GM12891 (cell line): ENCODE measurements at places on chromosomes 2 and 18.

GRCh38 chr2:66032226-66032775 lies 402.6 kb upstream of the MEIS1 start:
- no peak for DNase-seq

DNA sequence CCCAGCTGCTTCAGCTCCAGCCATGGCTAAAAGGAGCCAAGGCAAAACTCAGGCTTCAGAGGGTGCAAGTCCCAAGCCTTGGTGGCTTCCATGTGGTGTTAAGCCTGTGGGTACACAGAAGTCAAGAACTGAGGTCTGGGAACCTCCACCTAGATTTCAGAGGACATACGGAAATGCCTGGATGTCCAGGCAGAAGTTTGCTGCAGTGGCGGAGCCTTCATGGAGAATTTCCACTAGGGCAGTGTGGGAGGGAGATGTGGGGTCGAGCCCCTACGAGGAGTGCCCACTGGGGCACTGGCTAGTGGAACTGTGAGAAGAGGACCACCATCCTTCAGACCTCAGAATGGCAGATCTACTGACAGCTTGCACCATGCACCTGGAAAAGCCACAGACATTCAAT lies 76.1 kb upstream of the KCTD1 start:
- DNase-seq: no peak

- DNase-seq: no peak
These were observed 25.7 kb upstream of the ASB18 start for GRCh38 chr2:236289766-236290462.

GRCh38 chr2:140338795-140339194 lies 1558.6 kb upstream of the NXPH2 start:
- DNase-seq: no peak

DNA sequence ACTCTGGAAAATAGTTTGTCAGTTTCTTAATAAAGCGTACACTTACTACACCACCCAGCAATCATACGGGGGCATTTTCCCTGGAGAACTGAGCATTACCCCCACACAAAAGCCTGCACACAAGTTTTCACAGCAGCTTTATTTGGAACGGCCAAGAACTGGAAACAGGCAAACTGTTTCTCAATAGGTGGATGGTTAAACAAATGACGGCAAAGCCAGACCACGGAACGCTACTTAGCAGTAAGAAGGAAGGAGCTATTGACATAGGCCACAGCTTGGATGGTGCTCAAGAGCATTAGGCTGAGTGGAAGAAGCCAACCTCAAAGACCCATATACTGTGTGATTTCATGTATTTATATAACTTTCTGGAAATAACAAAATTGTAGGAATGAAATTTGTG lies 9.0 kb downstream of the MALL start:
- DNase-seq: no peak

GRCh38 chr2:206086716-206087350 lies 859 bp upstream of the INO80D start:
- no peak for DNase-seq

DNA sequence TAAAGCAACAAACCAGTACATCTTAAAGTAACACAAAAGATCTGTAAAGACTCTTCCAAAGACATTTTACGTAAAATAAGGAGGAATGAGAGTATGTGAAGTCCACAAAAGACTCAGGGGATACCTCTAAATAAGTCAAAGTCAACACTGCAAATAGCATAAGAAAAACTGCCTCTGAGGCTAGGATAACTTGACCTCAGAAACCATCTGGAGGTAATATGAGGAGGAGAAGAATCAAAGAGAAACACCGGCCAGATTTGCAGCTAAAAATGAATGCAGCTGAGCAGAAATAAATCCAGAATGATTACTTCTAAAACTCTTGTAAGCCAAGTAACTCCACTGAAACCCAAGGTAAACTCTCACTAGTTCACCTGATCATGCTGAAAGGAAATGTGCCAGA lies 52.2 kb upstream of the ERMN start:
- no peak for DNase-seq

- DNase-seq: no peak
These were observed 210.5 kb upstream of the HDAC4 start for GRCh38 chr2:239611222-239611795.

- DNase-seq: no peak
These were observed 68.9 kb upstream of the THOC1 start for GRCh38 chr18:336713-337112.

GRCh38 chr2:175293776-175294175 lies 112.3 kb upstream of the ATP5MC3 start:
- no peak for DNase-seq

DNA sequence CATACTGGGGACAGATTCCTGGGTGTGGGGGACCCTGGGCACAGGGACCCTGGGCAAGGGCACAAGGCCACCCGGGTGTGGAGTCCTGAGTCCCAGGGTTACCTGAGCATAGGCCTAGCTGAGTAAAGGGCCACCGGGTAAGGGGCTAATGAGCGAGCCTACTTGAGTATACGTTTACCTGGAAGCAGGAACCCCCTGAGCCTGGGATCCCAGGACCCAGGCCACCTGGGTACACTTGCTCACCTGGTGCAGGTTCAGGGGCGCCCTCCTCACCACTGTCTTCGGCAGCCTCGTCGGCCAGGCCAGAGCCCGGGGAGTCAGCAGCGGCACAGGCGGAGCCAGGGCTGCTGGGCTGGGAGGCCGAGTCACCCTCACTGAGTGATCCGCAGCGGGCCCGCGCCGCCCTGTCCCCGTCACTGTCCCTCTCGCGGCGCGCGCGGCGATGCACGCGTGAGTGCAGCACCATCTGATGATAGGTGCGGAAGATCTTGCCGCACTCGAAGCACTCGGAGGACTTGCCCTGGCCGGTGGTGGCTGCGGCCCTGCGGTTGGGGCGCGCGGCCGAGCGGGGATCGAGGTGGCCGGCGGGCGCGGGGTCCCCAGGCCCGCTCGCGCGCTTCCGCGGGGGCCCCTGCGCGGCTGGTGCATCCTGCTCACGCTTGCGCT lies 53.9 kb downstream of the ZNF516 start:
- no peak for DNase-seq

- DNase-seq: no peak
These were observed 73.4 kb downstream of the SLC66A3 start for GRCh38 chr2:11228692-11229091.

- no peak for DNase-seq
These were observed 19.5 kb downstream of the SLC25A52 start for GRCh38 chr18:31741097-31741735.

DNA sequence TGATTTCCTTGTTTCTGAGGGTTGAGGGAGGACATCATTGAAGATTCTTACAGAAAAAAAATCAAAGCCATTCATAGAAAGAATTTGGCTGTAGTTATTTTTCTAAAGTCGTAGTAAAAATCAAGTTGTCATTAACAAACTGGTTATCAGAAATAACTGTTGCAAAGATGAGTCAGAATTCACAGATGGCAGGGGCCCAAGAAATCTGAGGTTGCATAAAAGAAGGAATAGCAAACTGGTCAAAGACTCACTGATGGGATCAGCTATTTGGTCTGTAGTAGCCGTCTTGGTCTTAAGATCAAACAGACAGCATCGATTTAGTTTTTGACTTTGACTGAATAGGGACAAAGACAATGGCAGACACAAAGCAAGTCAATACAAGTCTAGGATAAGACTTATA lies 334.3 kb downstream of the FIGN start:
- no peak for DNase-seq

DNA sequence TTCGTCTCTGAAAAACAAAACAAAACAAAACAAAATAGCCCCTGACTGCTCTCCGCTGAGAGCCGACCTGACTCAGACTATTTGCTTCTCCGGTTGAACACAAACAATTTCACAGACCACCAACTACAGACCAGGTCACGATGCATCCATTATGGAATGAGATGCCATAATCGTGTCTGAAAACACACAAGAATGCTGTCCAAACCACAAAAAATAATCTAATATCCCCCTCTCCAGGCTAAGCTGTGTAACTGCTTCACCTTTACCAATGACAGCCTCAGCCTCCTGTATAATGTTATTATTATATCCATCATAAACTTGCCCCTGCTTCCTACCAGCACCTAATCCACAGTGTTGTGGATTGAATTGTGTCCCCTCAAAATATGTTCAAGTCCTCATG lies 114.7 kb downstream of the DNAH6 start:
- DNase-seq: peak; percentile 2

- DNase-seq: no peak
These were observed 73.8 kb upstream of the PROKR1 start for GRCh38 chr2:68569604-68570003.

DNA sequence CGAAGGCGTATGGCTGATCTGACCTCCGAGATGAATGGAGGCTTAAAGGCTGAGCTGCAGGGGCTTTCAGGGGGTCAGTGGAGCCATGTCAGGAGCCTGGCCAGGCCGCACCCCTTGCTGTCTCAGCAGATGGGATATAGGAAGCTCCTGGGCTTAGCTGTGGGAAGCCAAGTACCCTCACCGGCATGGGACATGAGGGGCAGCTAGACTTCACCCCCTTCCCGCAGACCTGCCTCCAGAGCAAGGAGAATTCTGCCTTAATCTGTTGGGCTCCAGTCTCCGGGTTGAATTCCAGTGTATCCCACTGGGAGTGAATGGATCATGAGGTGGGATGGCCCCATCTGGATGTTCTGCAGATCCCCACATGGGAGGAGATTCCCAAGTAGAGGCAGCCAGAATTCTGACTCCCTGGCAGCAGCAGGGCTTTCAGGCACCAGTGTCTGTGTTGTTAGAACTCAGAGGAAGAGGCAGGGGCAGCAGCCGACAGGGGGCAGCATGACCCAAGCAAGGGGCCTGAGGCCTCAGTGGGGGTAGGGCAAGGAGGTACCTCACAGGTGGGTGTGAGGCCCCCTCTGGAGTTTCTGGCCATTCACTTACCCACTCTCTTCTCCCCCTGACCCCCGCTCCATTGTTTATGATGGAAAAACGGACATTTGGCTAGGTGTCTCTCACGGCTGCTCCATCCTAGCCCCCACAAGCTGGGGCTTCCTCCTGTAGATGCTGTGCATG lies 19.1 kb downstream of the CAPG start:
- DNase-seq: peak; percentile 63

- no peak for DNase-seq
These were observed 404.4 kb upstream of the MEIS1 start for GRCh38 chr2:66030553-66030952.

DNA sequence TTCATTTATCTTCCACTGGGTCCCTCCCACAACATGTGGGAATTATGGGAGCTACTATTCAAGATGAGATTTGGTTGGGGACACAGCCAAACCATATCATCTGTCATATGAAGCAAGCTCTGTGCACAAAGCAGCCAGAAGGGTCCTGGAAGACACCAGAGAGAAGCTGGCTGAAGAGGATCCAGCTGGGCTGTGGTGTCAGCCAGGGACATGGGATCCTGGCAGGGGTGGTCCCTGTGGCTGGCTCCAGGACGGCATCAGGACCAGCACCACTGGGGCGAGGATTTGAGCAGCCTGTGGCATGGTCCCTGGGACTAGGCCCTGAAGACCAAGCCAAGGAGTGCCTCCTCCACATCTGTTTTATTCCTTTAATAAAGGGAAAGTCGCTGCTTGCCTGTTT lies 84.8 kb upstream of the HDAC4 start:
- DNase-seq: no peak

DNA sequence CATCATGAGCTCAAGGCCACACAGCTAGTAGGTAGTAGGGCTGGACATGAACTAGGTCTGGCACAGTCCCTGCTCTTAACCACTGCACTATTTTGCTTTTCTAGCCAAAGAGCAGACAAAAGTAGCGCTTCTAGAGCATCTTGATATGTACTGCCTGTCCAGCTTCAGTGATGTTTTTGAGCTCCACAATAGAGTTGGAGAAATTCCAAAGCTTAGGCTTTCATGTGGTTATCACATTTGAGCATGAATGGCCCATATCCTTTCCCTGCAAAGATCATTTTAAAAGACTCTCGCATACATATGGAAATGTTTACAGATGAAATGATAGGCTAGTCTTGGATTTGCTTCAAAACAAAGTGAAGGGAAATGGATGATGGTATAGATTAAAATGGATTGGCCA lies 128.7 kb downstream of the MAP3K20 start:
- DNase-seq: no peak

DNA sequence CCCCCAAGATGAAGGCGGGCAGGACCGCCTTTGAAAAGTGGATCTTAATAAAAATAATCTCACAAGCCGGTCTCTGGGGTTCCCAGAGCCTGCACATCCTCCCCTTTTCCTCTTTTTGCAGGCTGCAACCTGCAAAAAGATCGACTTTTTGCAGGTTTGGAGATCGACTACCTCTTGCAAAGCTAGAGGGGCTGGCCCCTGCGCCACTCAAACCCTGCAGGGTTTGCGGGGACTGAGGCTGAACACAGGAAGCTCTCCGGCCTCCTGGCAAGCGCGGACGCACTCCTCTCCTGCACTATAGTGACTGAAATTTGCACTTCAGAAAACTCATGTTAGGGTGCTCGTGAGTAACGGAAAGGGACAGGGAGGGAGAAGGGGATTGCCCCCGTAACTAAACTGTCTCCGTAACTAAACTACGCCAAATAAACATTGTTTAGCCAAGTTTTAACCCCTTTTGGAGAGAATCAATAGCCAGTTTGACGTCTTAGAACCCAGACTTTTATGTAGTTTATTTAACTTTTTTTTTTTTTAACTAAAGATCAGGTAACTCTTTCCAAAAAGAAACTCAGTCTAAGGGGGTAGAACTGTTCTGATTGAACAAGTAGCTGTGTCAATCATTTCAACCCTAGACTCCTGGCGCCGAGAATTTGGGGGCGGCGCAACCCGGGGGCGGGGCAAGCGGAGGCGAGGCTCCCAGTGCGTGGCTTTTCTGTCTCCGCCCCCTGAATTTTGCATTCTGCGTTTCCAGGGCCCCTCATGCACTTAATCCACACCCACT lies 2.5 kb downstream of the IGFBP5 start:
- peak; percentile 67 for DNase-seq

- DNase-seq: no peak
These were observed 51.8 kb downstream of the USP34 start for GRCh38 chr2:61419129-61419528.

DNA sequence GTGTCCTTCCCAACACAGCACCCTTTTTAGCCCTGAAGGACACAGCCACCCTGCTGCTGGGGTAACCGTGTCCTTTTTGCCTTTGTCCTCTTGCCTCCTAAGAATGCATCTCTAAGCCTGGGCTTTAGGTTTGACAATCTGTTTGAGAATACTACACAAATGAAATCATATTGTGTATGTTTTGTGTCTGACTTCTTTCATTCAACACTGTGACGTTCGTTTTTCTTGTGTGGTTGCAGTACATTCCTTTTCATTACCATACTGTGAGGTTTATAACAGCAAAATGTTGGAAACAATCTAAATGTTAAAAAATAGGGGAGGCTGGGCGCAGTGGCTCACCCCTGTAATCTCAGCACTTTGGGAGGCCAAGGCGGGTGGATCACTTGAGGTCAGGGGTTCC lies 11.2 kb downstream of the ASPRV1 start:
- DNase-seq: no peak

- DNase-seq: no peak
These were observed 47.9 kb upstream of the PMAIP1 start for GRCh38 chr18:59851784-59852399.

- no peak for DNase-seq
These were observed 7.4 kb downstream of the CXCR4 start for GRCh38 chr2:136110526-136110925.

- no peak for DNase-seq
These were observed 168.5 kb upstream of the SLC39A10 start for GRCh38 chr2:195488567-195488966.

GRCh38 chr2:44100351-44100750 lies 68.3 kb upstream of the PPM1B start:
- DNase-seq: no peak

- DNase-seq: no peak
These were observed 152.2 kb downstream of the ALPK2 start for GRCh38 chr18:58476516-58477256.
